ENCODE measurements at places on chromosomes 1 and 21.
A peak's percentile ranks its signal among the peaks of the same experiment; 100 is the strongest.

GRCh38 chr1:147202576-147202975 lies 22.6 kb downstream of the FMO5 start:
- no peak for DNase-seq

GRCh38 chr1:69055194-69055593 lies 512.5 kb upstream of the LRRC7 start:
- no peak for DNase-seq

DNA sequence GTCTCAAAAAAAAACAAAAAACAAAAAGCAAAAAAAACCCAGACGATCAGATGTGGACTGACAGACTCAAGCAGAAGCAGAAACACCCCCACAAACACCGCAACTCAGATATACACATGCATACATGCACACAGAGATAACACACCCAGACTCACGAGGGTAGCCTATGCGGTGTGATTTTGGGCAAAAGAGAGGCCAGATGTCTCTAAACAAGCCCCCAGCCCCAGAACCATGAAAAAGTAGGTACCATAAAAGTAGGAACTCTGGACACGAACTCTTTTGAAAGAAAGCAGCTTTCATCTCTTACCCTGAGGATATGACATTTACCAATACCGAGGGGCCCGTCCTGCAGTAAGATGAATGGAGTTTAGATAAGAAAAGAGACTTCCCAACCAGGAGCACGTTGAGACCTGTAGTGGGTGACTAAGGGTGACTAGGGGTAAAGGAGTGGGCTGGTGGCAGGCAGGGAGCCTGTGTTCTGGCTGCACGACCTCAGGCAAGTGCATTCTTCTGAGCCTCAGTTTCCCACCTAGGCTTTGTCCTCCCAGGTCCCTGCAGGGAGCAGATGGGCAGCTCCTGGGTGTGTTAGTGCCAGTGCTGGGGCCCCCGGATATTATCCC lies 1.5 kb upstream of the TINAGL1 start:
- no peak for DNase-seq

DNA sequence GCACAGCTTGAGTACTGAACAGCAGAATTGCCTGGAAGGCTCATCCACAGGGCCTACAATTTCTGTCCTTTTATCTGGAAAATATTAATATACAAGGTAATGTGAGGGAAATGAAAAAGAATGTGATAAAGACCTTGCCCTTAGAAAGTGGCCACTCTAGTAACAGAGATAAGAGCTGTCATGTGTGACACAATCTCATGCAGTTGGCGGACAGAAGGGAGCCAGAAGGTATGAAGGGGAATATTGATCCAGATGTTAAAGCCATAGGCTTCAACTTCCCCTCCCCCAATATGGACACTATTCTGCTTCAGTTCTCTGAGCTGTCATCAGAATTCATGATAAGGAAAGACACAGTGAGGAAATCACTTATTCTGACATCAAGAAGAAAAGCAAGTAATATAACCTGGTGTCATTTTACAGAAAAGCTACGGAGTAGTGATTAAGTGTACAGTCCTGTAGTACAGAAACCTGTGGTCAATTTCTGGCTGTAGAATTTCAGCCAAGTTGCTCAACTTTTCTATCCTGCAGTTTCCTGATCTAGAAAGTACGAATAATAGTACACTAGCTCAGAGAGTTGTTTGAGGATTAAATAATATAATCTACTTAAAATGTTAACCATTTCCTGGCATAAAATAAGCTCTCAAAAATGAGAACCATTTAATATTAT lies 572.1 kb downstream of the DPYD start:
- no peak for DNase-seq

GRCh38 chr1:109116286-109116685 lies 2.4 kb downstream of the ELAPOR1 start:
- no peak for DNase-seq

- DNase-seq: no peak
These were observed 174.0 kb downstream of the CRB1 start for GRCh38 chr1:197441999-197442414.

GRCh38 chr1:33390542-33390941 lies 40.4 kb downstream of the PHC2 start:
- DNase-seq: no peak

- DNase-seq: no peak
These were observed 51.2 kb downstream of the SIPA1L2 start for GRCh38 chr1:232578651-232579195.

GRCh38 chr1:230142608-230143210 lies 75.7 kb downstream of the GALNT2 start:
- DNase-seq: no peak

- peak; percentile 89 for DNase-seq
These were observed 746 bp downstream of the AK4 start for GRCh38 chr1:65148548-65149350.

GRCh38 chr1:1073743-1074587 lies at the start of gene RNF223:
Gene RNF223, minus strand, starts transcription at chr1:1074306. Its CDS starts 1,740 bp downstream, at chr1:1072566.
- DNase-seq: peak; percentile 94

- no peak for DNase-seq
These were observed 9.0 kb downstream of the NPR1 start for GRCh38 chr1:153687346-153688125.

DNA sequence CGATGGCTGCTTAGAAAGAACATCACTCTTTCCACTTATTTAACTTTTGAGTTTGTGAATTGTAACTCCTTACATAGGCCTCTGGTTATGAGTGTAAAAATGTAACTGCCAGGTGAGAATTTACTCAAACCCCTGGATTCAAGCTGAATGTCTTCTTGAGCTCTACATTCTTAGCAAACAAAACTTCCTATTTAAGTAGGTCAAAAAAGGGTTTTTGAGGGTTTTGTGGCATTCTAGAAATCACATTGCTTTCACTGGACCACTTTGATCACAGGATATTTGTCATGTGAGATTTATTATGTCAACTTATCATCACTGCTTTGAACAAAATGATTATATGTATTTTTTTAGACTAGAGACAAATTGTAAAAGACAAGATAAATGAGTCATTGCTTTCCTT lies 5.7 kb downstream of the IL23R start:
- DNase-seq: no peak

DNA sequence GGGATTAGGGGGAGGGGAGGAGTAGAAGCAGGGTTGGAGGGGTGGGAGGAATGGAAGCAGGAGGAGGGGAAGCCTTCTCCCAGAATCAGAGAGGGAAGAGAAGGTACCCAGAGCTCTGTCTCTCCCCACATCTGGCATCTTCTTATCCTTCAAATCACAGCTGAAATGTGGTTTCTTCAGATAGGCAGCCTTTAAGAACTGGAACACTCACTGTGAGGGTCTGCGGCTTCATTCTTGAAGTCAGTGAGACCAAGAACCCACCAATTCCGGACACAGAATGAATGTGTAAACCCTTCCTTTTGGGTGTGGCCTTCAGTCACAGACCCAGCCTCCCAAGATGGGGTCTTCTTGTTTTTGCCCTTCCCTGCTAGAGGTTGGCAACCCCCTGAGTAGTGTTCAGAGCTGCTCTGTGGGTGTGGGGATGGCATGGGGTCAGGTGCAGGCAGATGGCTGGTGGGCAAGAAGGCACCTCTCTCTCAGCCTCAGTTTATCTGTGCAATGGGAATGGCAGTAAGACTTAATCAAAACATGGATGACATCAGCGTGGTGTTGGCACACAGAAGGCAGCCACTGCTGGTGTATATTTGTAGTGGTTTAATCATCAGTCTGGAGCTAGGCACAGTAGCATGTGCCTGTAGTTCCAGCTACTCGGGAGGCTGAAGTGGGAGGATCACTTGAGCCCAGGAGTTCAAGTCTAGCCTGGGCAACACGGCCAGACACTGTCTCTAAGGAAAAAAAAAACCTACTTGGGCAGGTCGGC lies 7.2 kb downstream of the FAAH start:
- no peak for DNase-seq

DNA sequence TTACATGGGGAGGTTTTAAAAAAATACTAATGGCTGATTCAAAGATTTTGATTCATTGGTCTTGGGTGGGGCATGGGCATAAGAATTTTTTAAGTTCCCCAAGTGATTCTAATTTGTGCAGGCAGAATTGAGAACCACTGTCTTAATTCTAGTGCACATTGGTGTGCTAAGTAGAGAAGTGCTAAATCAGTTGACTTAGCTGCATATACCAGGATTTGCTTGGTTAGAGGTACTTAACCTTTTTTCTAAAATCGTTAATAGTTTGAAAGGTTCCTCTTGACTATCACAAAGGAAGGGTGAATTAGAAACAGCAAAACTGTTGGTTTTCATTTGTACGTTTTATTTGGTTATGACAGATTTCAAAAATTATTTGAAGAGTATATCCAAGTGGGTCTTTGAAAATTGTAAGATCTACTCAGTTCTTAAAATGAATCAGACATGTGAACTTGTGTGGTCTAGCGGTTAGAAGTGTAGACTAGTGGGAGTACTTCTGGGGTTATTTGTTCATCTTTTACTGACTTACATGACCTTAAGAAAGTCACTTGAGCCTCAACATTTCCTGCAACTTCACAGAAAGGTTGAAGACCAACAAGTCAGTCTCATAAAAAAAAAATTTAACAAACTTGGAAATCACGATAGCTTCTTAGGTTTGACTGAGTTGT lies 66.7 kb downstream of the RPAP2 start:
- no peak for DNase-seq

- DNase-seq: no peak
These were observed 768.4 kb downstream of the LTN1 start for GRCh38 chr21:28224191-28224726.

- DNase-seq: no peak
These were observed 56.1 kb upstream of the HAO2 start for GRCh38 chr1:119312500-119312899.

- no peak for DNase-seq
These were observed 30.5 kb upstream of the MACF1 start for GRCh38 chr1:39173995-39174380.

DNA sequence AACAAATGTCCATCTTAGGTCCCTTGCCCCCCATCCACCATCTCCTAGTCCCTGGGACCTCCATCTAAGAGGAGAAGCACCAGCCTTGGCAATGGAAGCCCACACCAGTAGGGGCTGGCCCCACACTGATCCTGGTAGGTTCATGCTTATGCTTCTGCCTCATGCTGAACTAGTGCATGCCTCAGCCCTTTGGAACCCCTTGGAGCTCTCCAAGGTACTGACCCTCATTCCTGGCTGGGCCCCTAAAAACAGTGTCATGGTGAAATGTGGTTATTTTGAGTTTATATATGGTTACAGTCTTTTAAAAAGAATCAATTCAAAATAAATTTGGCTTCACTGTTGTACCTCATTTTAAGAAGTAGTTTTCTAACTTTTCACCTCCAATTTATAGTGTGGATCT lies 108.3 kb downstream of the HIVEP3 start:
- no peak for DNase-seq

GRCh38 chr1:232319072-232319471 lies 310.9 kb downstream of the SIPA1L2 start:
- no peak for DNase-seq

- no peak for DNase-seq
These were observed 27.2 kb downstream of the NUAK2 start for GRCh38 chr1:205294175-205294917.

GRCh38 chr1:6012529-6013318 lies 20.5 kb upstream of the NPHP4 start:
- DNase-seq: peak; percentile 72

- no peak for DNase-seq
These were observed 86.8 kb downstream of the GDAP2 start for GRCh38 chr1:117842408-117843170.

- DNase-seq: no peak
These were observed 80.5 kb downstream of the FNBP1L start for GRCh38 chr1:93528412-93528811.

DNA sequence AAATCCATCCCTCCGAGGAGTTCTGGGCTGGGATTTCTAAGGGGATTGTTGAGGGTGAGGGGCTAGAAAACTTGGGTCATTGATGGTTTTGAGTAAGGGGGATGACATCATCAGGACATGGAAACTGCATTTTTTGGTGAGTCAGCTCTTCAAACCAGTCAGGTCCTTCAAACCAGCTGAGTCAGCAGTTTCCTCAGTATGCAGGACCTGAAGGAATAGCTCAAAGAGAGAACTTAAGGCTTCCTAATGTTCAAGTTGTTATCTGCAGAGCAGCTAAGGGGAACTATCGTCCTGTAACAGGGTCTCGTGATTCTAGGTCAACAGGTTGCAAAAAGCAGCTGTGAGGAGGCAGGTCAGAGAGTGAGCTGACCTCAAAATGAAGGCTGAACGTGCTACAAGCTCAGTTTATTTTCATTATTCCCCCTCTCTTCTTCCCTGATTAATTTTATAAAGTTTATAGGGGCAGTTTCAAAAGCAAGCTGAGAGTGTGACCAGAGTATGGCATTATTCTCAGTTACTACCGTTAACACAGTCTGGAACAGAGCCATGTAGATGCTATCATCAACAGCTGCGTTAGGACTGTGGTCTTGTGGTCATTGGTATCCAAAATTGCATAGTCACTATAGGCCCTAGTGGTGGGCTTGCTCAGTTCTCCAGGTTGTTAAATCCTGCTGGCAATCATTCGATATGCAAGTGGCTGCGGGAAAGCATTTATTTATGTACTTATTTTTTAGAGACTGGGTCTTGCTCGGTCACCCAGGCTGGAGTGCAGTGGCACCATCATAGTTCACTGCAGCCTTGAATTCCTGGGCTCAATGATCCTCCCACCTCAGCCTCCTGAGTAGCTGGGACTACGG lies 10.7 kb upstream of the SDC3 start:
- DNase-seq: no peak

GRCh38 chr1:196308176-196308575 lies 300.1 kb downstream of the KCNT2 start:
- no peak for DNase-seq

GRCh38 chr1:42744148-42744413 lies 4.0 kb upstream of the CLDN19 start:
- DNase-seq: no peak

DNA sequence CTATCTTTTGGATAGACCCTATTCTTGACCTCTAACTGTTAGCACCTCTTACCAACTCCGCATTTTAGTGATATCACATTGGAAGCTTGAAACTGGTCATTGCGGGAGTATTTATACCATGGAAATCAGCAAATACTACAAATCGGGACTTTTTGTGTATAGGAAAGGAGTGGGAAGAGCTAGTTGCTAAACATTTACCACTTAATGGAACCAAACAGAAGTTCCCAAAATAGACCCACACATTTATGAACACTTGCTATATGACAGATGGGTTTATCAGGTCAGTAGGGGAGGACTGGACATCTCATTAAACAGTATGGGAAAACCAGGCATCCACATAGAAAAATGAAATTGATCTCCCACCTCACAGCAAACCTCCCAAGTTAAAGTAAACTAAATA lies 29.4 kb downstream of the PHC2 start:
- no peak for DNase-seq

GRCh38 chr1:212671342-212672031 lies 28.2 kb downstream of the BATF3 start:
- peak; percentile 50 for DNase-seq

Measured in chondrocyte (in vitro differentiated cells).